ENCODE measurements at places on chromosomes 7 and 10.

GRCh38 chr7:122132341-122132740 lies 11.7 kb downstream of the AASS start:
- no peak for DNase-seq

DNA sequence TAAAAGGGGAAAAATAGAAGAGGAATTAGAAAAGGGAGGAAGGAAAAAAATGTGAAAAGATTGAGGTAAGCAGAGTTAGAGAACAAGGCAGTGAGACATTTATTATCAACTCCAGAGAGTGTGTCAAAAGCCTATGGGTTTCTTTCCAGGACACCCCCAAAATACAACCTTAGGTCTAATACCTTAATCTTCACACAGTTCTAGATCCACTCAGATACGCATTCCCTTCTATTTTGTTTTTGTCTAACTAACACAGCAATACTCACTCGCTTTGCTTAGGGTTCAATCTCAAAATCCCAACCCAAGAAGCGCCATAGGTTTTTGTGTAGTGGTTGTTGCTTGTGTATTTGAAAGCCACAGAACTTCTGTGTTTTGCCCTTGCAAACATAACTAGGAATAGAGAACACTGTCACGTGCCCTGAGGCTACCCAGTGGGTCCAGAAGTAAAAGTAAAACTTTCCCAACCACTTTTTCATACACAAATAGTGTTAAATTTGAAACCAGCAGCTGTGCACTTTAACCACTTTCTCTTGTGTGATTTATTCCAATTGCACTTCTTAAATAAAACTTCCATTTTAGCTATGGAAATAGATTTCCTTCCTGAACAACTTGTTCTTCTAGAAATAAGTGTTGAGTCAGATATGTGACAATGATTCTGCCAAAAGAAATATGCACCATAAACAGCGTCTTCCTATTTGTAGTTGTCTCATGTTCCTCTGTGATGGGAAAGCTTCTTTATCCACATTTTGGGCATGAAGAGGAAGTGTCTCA lies 414.7 kb upstream of the GHITM start:
- no peak for DNase-seq

DNA sequence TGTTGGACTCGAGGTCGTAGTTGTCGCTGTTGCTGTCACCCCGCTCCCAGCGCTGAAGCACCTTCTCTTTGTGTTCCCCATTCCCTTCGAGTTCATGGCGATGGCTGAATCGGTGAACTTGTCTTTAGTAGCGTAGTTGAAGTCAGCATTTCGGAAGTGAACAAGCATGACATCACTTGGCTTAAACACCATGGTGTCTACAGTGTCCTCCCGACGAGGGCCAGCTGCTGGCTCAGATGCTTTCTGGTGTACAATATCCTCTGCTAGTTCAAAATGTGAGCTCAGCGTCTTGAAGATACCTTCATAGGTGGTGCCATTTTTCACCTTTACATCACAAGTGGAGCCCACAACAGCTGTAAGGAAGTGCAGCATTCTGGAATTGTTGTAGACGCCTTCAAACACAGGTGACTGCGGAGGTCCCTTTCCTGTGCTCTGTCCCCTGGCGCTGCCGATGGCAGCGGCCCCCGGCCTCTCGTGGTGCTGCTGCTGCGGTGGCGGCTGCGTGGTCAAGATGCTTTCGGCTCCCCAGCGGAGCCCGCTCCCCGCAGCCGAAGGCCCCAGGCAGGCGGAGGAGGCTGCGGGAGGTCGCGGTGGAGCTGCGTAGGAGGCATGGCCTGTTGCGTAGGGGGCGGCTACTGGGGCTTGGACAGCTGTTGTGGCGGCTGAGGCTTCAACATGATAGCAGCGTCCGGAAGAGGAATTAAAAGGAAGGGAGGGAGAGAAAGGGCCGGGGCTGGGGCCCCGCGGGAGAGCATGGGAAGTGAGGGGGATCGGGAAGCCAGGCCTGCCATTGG lies 59.3 kb downstream of the ANKMY2 start:
- no peak for DNase-seq

DNA sequence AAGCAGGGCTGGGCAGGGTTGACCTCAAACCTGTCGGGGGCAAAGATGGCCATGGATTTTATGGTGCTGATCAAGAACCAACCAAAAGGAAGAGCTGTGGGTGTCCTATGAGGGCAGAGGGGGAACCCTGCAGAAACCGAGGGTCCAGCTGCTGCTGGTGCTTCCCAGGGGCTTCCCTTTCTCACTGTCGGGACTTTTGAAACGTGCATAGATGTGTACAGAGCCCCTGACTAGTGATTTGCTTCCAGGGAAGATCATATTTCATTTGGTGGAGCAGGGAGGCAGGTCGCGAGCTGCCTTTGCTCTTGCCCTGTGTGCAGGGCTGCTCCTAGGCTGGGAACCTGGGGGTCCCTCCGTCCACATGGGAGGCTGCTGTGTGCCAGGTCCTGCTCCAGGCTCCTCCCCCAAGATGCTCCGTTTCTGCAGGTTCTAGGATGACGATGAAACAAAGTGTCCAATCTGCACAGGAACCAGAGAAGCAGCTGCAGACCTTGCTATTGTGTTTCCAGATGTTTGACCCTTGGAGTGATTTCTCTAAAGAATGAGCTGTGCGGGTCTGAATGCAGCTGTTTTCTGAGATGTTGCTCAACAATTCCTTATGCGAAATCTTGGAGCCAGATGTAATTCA lies 9.4 kb upstream of the INPP5A start:
- no peak for DNase-seq

Measured in ecto neural progenitor cell (in vitro differentiated cells).